T-cell (primary cell): ENCODE measurements at places on chromosomes 12 and 14.

DNA sequence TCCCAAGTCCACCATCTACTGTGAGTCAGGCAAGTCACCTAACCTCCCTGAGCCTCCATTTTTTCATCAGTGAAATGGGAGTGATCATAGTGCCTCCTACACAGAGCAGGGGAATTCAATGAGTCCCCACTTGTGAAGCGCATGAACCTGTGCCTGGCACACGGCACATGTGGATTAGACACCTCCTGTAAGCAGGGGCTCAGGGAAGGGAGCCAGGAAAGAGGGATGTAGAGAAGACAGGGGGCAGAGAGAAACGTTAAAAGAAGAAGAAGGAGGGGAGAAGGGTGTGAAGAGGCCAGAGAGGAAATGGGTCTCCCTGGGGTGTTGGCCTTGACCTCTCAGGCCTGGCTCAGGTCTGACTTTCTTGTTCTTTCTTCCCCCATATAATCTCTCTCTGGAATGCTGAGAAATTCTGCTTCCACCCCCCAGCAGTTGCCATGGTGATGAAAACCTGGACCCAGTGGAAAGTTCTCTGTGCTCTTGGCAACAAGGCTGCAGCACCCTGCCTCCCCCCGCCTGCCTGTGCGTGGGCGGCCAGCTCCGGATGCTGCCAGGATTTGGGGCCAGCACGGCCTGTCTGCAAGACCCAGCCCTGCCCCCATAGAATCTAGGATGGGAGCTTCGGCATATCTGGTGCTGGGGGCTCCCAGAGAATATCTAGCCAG is 94.5 kb downstream of the CALM1 start:
- DNase-seq = no peak

GRCh38 chr14:31582286-31582691 is 21.1 kb downstream of the NUBPL start:
- DNase-seq = no peak

DNA sequence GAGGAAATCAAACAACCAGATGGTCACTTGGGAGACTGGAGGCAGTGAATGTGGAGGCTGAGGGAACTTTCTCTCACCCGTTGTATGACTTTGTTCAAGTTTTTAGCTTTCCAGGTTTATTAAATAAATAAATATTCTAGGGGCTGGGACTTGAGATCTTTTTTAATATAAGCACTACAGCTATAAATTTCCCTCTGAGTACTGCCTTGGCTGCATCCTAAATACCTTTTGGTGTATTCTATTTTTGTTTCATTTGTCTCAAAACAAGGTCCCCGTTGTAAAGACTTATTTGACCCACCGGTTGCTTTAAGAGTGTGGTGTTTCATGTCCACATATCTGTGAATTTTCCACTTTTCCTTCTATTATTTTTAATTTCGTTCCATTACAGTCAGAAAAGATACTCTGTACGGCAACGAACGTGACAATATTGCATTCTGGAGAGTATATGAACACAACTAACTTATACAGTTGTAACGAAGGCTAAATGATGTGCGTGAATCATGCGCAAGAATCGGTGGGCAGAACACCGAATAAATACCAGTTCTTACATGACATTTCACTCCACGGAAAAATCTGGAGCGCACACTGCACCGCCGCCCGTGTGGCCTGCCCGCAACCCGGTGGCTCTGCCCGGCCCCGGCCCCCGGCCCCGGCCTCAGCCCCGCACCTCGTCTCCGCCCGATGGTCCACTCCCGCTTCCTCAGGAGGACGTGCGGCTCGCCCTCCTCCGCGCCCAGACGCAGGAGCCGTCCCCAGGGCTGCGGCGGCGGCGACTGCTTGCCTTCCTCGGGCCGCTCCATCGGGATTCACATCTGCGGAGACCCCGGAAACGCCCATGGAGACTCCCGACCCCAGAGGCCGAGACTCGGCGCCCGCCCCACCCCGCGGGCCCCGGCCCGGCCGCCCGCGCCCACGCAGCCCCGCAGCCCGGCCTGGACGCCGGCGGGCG is 602 bp downstream of the CHFR start:
- no peak for DNase-seq

DNA sequence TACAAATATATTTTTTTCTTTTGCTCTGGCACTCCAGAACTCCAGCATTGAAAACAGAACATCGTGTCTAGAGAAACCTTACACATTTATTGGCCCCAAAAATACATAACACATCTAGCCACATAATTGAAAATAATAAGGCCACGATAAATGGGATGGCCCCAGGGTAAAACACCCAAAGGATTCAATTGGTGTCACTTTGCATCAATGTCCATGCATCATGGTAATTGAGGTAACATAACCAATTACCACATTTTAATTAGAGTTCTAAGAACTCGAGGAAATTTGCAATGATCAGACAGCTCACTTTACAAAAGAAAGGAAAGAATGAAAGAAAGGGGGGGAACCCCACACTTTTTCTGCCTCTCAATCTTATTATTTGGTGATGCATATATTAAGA is 151.8 kb upstream of the NPAS3 start:
- DNase-seq = no peak

- DNase-seq = no peak
Observed at GRCh38 chr12:11059784-11060183, 2.3 kb downstream of the TAS2R46 start.

- DNase-seq = no peak
Observed at GRCh38 chr12:125166041-125166440, 100.8 kb downstream of the AACS start.

- DNase-seq = no peak
Observed at GRCh38 chr12:7125632-7126227, 3.0 kb downstream of the RBP5 start.

- DNase-seq = no peak
Observed at GRCh38 chr14:68811171-68811570, 18.3 kb upstream of the ZFP36L1 start.

DNA sequence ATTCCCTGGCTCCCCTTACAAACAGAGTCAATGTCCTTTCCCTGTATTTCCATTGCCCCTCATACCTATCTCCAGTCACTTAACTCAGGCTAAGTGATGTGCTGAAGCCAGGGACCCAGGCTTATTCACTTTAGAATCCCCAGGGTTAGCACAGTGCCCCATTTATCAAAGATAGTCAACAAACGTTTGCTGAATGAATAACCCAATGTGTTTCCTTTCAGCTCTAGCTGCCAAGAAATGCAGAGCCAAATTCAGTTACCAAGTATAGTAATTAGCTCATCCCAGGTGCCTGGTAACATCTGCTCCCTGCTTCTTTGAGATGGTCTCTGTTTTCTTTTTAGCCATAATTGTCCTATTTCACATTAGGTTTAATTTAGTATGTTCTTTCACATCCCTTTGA is 189.5 kb downstream of the PHLDA1 start:
- no peak for DNase-seq

- no peak for DNase-seq
Observed at GRCh38 chr12:122835750-122836026, 431 bp downstream of the HIP1R start.

GRCh38 chr12:53241623-53242412 is 9.8 kb upstream of the RARG start:
- no peak for DNase-seq

- no peak for DNase-seq
Observed at GRCh38 chr12:108637222-108637971, 3.7 kb upstream of the SELPLG start.

DNA sequence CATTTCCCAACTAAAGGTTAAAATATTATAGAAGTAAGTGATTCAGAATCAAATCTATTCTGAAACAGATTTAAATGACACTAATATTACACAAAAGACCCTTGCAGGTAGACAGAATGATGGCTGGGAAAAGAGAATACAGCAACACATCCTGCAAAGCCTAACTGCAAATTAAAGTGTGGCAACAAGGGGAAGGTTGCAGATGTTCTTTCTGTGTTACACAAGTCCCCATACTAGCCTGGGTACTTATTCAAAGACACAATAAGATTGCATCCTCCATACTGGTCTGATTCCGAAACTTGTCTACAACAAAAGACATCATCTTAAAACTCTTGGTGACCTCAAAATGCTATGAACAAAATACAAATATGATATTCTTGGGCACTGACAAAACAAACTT is 50.5 kb downstream of the R3HDM2 start:
- DNase-seq = no peak

GRCh38 chr12:128337431-128338170 is 70.6 kb downstream of the TMEM132C start:
- DNase-seq = no peak

GRCh38 chr14:75539561-75540478 is 17.6 kb downstream of the BATF start:
- no peak for DNase-seq

GRCh38 chr14:32405856-32406255 is 76.8 kb downstream of the AKAP6 start:
- no peak for DNase-seq

DNA sequence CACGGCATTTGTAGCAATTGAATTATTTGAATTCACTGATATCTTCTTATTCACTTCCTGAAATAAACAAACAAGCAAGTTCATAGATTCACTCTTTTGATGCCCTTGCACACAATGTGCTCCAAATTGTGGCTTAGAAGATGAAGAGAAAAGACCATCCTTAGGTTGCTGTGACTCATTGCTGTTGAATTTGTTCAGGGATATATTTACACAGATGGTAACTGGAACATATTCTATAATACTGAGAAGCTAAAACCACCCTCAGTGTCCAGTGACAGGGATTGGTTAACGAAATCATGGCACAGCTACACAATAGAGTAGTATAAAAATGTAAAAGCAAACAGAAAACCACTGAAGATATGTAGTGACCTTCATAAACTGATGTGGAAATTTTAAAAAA is 3.1 kb downstream of the PRB4 start:
- no peak for DNase-seq

GRCh38 chr12:90173499-90174197 is 465.0 kb upstream of the ATP2B1 start:
- no peak for DNase-seq

- peak; percentile 38 for DNase-seq
Observed at GRCh38 chr12:14239350-14239934, 126.0 kb upstream of the ATF7IP start.

DNA sequence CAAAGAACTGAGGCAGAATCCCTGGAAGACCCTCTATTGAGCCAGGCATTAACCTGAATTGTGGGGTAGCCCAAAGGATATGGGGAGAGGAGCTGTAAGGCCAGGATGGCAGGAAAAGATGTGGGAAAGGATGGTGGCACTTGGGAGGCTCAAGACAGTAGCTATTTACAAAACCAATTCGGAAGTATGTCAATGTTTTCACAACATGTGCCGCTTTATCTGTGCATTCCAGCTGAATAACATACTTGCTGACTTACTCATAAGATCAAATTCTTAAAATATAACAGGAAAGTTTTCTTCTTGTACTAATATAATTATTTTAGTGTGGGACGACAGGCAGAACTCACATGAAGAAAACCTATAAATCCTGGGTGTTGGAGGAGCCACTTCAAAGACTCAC is 10.6 kb downstream of the BBS10 start:
- no peak for DNase-seq

GRCh38 chr14:92607702-92608429 is 94.3 kb downstream of the RIN3 start:
- no peak for DNase-seq

GRCh38 chr14:76088771-76089571 is 62.8 kb upstream of the GPATCH2L start:
- no peak for DNase-seq

- peak; percentile 22 for DNase-seq
Observed at GRCh38 chr12:6827437-6827911, 733 bp upstream of the P3H3 start.

DNA sequence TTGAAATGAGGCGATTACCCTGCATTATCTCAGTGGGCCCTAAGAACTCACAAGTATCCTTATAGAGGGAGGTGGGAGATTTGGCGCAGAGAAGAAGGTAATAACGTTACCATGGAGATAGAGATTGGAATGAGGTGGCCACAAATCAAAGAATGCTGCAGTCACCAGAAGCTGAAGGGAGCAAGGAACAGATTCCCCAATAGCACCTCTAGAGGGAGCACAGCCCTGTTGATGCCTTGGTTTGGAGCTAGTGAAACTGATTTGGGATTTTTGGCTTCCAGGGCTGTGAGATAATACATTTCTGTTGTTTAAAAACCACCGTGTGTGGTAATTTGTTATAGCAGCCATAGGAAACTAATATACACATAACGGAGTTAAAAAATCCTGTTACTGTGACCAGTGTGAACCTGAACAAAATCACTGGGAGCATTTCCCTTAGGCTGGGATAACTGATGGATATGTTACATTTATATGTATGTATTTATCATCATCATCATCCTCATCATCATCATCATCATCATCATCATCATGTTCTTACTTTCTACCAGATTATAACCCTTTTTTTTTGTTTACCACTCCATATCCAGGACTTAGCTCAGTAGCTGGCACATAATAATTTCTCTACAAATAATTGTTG is 100.3 kb downstream of the LIN7A start:
- DNase-seq = no peak

DNA sequence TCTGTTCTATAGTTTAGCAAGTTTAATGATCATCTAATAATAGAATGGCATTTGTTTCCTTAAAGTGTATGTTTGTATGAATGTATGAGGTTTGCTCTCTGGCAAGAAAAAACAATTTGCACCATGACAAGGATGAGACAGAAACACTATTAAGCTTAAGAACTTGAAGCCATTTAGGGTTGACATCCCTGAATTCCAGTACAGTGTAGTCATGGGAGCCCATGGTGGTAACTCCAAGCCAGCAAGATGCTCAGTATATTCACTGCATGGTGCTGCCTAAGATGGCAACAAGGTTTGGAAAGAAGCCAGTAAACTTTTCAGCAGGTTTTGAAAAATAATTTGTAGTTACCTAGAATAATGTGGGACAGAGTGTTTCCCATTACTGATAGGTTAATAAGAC is 158.6 kb downstream of the PRIMA1 start:
- no peak for DNase-seq

DNA sequence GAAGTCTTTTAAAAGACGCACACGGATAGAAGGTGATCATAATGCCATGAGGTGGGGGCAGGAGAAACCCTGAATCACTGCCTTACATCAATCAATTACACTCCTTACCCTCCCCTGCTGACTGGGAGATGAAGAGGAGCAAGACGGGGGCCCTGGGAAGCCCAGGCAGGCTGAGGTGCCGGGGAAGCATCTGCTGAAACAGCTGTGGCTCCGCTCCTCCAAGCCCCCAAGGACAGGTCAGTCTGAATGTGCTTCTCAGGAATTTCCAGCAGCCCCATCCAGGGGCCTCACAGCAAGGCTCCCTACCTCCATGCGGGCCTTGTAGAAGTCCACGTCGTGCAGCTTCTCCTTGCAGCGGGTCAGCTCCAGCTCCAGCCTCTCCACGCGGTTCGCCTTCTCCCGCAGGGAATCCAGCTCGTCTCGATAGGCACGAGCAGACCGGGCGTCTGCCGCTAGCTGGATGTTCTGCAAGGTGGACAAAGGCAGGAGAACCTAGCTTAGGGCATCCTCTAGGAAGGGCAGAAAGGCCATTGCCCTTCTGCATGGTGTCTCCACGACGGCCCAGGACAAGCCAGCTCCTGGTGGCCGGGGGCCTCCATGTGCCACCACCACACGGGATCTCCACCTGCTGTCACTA is 79.8 kb downstream of the CCDC88C start:
- DNase-seq = no peak
